ENCODE measurements at places on chromosomes 12 and 14.

GRCh38 chr12:103441437-103442181 lies 54.2 kb downstream of the C12orf42 start:
- DNase-seq: no peak

GRCh38 chr12:132783917-132784531 lies 22.4 kb upstream of the ANKLE2 start:
- no peak for DNase-seq

- peak; percentile 78 for DNase-seq
Measured at GRCh38 chr12:77746096-77746495, 84.6 kb upstream of the NAV3 start.

DNA sequence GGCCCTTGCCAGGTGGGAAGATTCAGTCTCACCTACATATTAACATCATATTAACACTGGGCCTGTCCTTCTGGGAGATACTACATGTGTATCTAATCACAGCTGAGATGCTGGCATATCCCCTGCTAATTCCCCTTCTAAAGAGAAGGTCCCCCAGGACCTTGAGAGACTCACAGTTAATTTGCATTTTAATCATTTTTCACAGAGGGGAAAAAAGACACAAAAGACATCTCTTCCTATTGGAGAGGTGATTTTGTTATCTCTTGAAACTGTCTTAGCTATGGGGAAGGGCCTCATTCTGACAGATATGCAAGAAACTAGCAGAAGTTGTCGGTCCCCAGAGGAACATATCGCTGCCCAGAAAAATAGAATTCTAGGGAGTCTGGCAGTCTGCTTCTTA lies 7.5 kb downstream of the C14orf132 start:
- DNase-seq: no peak

- no peak for DNase-seq
Measured at GRCh38 chr14:88882236-88882635, 57.8 kb downstream of the TTC8 start.

- DNase-seq: no peak
Measured at GRCh38 chr14:64850369-64851137, 29.2 kb downstream of the SPTB start.

- no peak for DNase-seq
Measured at GRCh38 chr14:75835737-75836136, 146.1 kb downstream of the TGFB3 start.

- no peak for DNase-seq
Measured at GRCh38 chr12:70043490-70044138, 199.6 kb upstream of the CNOT2 start.

DNA sequence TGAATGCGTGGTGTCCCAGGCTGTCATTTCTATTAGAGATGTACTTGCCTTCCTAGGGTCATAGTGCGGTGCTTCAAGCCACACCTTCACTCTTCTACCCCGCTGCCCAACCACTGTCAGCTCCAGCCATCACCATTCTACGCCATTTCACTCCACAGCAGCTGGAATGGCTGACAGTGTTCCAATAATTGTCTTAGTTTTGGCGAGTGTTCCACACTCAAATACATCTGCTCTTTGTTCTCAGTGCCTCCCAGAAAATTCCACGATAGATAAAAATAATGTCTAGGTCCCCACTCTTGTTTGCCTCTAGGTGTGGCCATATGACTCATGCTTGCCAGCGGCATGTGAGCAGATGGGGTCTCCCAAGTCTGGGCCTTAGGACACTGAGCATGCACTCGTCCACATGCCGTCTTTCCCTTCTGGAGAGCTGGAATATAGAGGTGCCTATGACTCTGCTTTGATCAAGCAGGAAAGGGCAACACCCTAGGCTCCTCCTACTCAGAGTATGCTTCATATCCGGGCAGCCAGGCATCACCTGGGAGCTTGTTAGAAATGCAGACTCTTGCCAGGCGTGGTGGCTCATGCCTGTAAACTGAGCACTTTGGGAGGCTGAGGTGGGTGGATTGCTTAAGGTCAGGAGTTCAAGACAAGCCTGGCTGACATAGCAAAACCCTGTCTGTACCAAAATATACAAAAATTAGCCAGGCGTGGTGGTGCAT lies 163.0 kb downstream of the BRMS1L start:
- DNase-seq: no peak

GRCh38 chr14:26163761-26164160 lies 434.1 kb downstream of the NOVA1 start:
- peak; percentile 44 for DNase-seq

DNA sequence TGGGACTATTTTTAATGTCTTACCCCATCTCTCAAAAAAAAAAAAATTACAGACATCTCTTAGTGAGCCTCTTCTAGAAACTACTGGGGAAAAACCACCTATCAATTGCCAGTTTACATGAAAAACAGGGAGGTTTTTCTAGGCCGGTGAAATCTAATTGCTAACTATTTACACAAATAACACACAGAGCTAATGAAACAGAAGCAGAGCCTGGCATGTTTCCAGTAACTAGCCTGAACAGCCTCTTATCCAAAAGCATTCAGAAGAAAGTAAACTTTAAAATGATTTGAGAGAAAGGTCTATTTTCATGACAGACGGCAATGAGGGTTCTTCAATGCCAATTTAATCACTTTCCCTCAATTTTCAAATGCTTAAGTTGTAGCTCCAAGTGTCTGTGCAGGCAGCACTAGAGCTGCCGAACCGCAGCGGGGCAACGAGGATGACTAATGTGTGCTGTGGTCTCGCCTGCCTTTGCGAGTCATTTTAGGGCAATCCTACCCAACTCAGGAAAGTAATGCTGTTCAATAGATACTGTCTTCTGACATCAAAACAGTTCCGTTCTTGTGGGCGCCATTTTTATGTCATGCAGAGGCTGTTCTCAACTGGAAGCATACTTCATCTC lies 84.6 kb downstream of the SETD3 start:
- DNase-seq: peak; percentile 77

- DNase-seq: no peak
Measured at GRCh38 chr12:28869197-28869596, 279.9 kb upstream of the FAR2 start.

DNA sequence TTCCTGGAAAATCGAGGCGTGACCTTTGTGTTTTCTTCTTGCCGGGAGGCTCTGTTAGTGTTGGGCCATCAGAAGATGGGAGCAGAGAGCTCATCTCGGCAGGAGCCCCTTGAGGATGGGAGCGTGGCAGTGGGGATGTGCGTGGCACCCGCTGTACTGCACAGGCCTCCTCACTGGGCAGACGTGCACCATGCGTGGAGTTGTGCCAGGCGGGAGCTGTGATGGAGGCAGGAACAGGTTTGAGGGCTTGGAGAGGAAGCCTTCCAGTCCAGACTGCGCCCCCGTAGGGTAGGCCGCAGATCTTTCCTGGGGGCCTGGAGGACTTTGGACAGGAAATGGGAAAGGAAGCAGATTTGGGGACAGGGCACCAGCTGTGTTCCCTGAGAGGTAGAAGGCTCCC lies 197.5 kb downstream of the TSPAN9 start:
- no peak for DNase-seq

DNA sequence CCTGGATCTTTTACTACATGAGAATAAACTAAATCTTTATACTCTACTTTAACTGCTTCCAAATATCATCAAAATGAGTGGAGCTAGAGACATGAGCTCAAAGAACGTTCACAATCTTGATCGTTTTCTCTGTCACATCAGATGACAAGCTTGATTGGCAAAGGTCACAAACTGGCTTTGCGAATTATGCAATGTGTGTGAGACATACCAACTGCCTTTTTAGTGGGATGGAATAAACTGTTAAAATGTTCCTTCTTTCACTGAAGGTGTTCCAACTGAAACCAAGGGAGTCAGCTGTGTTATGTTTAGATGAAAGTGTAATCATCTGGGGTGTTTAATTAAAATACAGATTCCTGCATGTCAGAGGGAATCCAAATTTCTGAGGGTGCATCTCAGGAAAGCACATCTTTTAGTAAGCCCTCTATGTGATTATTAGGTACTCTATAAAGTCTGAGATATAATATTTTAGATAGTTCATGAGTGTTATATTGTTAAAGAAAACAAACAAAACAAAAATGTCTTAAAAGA lies 21.9 kb downstream of the KITLG start:
- DNase-seq: no peak

GRCh38 chr14:100732766-100733100 lies 6.0 kb downstream of the DLK1 start:
- no peak for DNase-seq

DNA sequence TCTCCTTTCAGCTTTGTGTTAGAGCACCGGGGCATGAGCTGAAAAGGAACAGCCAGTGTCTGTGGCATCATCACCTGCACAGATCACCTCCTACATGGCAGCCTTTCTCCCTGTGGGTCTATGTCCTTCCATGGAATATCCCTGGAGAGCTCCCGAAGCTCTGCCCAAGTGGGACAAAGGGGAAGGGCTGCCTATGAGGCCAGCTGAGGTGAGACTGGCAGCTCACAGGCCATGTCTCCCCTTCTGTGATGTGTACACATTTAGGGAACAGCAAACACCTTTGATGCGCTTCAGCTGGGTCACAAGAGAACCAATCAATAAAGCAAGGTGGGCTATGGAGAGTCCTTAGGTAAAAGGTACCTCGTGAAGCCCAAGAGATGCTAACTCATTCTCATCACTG lies 4.1 kb downstream of the PROX2 start:
- no peak for DNase-seq

GRCh38 chr12:46921048-46921763 lies 95.4 kb upstream of the SLC38A4 start:
- DNase-seq: no peak

GRCh38 chr14:98899441-98899840 lies 372.6 kb downstream of the BCL11B start:
- no peak for DNase-seq

- peak; percentile 26 for DNase-seq
Measured at GRCh38 chr14:91303091-91303923, 58.8 kb upstream of the GPR68 start.

- DNase-seq: no peak
Measured at GRCh38 chr12:32891526-32891925, 5.1 kb downstream of the PKP2 start.

- DNase-seq: no peak
Measured at GRCh38 chr12:71029302-71029701, 108.8 kb upstream of the PTPRR start.

- no peak for DNase-seq
Measured at GRCh38 chr12:122150127-122150681, 23.8 kb downstream of the IL31 start.

GRCh38 chr14:87754520-87755223 lies 238.3 kb downstream of the GALC start:
- DNase-seq: no peak

GRCh38 chr12:30440826-30441602 lies 254.7 kb downstream of the IPO8 start:
- no peak for DNase-seq

DNA sequence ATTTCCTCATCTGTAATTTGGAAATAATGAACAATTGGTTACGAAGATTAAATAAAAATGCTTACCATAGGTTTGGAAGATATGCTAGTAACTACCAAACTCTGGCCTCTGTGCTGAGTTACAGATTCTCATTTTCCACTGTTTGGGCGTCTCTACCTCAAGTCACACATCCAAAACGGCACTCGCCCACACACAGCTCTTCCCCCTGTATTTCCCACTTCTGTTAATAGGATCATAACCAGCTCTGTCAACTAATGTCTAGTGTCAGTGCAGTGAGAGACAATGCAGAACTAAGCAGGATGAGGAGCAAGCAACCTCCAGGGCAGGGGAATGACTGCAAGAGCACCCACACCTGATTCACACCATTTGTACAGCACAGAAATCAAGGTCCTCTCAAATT lies 10.9 kb upstream of the SYCP3 start:
- DNase-seq: no peak

DNA sequence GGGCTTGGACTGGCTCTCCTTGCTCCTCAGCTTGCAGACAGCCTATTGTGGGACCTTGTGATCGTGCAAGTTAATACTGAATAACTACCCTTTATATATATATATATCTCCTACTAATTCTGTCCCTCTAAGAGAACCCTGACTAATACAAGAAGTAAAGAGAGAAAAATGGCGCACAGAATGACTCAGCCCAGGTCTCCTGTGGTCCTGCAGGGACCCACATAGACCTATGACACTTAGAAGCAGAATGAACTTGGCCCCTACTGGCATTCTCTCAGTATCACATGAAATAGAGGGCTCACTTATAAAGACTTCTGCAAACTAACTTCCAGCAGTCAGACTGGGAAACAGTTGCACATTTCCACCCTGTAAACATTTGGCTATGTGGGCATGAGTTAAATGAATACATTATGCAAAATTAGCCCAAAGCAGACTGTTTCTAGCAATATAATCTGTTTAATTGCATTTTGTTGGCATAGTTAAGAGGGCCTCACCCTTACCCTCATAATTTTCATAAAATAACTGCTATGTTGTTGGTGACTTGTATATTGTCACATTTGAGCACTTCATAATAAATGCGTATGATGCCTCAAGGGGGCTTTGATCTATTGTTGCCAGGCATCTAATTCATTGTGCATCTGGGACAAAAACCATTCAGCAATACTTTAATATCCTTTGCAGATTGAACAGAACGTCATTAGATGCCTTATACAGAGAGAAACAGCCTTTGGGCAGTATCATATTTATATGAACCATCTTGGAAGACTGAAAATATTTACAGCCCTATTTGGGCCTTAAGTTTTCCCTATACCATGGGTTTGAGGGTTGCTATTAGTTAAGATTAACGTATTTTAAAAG lies 349.7 kb upstream of the DIO2 start:
- DNase-seq: no peak

- DNase-seq: no peak
Measured at GRCh38 chr12:48973941-48974673, 2.6 kb upstream of the WNT10B start.

GRCh38 chr12:76124456-76124855 lies 40.0 kb upstream of the NAP1L1 start:
- DNase-seq: no peak

- no peak for DNase-seq
Measured at GRCh38 chr14:73386342-73386741, 72.0 kb downstream of the NUMB start.

DNA sequence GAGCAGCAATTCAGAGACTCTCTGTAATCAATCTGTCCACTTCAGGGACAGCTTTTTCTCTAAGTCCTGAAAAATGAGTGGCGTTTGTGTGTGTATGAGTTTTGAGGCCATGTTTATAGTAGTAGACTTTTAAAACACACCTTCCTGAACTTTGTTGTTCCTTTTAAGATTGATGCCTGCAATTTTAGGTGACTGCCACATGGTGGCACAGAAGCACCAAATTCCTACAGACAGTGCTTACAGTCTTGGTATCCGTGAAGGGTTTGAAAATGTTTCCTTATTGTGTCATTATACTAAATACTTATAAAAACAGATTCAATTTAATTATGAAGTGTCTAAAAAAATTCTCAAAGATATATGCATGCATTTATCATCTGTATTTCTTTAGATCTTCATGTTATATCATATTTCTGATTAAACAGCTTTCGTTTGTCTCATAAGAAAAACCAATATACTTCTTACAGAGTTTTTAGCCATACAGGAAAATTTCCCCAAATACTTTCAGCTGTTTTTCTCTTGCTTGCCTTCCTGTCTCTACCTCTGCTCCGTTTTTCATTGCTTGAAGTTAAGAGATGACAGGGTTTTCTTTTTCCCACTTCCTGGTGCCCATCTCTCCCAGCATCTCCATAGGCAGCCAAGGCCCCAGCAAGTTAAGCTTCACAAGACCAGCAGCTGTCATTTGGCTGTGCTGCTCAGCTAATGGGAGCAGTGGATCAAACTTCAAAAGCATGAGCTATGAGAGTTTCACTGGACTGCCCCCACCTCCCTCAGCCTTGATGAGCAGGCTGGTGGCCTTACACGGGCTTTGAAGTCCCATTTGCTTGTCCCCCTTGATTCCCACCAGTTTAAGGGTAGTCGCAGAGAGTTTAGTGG lies 259.6 kb downstream of the AKAP6 start:
- no peak for DNase-seq

GRCh38 chr12:26750531-26751175 lies 82.3 kb downstream of the ITPR2 start:
- no peak for DNase-seq

GRCh38 chr14:52711666-52712065 lies 4.7 kb downstream of the PSMC6 start:
- no peak for DNase-seq

Data from COR-L47 (cell line).